ENCODE measurements at places on chromosomes 12 and 14. TPM values are rescaled to one million over a fixed set of nuclear protein-coding genes. Genes with fewer than 3 reads are reported as not detected.

DNA sequence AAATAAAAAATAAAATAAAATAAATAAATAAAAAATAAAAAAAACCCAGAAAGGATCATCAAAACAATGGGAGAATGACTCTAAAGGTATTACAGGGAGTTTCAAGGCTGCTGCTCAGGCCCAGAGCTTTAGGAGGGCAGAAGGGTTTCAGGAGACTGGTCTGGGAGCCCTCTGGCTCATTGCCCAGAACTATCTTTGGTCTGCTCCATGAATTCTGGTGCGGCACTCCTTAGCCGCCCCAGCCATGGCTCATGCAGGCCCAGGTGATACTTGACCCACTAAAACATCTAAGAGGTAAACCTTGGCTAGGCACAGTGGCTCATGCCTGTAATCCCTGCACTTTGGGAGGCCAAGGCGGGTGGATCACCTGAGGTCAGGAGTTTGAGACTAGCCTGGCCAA, 14.7 kb upstream of the TMED10 start:
- no peak for DNase-seq

DNA sequence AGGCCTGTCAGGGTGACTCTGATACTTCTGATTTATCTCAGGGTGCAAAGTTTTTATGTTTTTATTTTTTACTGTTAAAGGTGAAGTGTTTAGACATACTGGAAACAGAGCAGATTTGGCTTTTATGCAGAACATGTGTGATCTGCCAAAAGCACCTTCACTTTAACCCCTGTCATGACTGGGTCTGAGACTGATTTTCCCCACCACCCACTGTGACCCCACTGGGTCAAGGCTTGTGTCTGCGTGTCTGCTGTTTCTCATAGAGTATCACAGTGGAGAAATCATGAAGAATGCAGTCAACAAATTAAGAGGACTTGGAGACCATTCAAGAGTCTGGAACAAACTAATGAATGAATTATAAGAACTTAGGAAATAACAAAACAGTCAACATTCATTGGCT, 131.2 kb downstream of the SPTSSA start:
- no peak for DNase-seq

DNA sequence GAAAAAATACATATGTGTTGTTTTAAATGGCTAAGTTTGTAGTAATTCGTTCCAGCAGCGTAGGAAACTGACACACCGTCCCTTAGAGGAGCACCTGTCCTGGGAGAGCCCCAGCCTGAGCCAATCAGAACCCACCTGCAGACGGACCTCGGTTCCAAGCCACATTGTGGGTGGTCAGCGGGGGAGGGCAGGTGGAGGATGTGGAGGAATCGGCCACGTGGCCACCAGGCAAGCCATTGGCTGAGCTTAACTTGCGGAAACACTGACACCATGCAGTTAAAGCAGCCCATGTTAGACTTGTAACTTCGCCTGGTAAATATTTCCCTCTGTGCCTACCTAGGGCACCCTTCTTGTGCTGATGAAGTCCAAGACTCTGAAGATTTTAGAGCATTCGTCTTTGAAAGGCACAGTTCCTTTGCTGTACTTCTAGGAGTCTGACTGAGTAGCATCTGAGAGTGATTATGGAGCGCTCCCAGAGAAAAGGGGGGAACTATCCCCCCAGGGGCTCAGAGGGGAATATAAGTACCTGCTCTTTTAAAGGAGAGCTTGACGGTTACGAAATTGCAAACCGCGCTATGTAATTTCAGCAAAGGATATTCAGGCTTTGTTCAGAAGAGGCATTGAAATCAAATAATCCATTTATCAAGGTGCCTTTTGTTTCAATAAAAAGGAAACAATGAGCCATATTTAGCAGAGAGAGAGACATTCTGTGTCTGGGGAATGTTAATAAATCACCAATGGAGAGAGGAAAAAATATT, 135.7 kb downstream of the TMEM132C start:
- no peak for DNase-seq

DNA sequence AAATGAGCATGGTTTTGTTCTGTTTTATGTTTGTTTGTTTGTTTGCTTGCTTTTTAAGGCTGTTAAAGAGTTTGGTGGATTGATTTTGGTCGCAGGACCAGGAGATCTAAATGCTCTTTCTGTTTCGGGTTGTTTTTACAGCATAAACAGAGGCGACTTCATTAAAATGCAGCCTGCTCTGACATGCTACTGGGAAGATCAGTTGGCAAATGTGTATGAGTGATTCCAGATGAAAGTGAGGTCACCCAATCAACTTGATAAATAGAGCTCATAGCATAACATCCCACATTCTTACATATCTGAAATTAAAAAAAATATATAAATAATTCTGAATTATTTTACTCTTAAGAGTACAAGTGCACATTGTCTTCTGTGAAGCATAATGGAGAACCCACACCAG, 947.7 kb downstream of the GALC start:
- no peak for DNase-seq

GRCh38 chr14:29895591-29896083, 32.0 kb downstream of the PRKD1 start:
- no peak for DNase-seq

GRCh38 chr12:91851741-91852477, 293.7 kb downstream of the BTG1 start:
- DNase-seq = no peak

DNA sequence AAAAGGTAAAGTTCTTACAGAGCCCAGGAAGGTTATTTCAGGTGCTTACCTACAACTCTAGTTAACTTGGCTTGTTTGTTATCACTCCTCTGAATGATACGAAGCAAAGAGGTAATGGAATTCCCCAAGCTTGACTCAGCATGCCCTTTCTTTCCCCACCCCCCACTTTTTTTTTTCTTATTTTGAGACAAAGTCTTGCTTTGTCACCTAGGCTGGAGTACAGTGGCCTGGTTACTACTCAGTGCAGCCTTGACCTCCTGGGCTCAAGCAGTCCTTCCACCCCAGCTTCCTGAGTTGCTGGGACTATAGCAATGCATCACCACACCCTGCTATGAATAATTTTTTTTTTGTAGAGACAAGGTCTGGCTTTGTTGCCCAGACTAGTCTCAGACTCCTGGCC, 17.1 kb upstream of the YBX3 start:
- DNase-seq = no peak

DNA sequence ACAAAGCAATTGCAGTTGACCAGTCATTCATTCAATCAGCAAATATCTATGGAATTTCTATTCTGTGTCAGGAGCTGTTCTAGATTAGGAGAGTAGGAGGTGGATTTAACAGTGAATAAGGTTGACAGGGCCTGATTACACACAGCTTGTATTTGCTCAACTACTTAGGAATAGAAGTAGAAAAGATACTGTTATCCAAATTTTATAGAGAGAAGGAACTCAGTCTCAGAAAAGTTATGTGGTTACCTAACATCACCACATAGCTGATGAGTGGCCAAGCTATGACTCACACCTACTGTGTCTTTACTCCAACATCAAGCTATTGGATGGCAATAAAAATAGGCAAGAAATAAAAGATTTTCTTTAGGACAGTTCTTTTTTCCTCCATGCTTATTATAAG, 374.8 kb downstream of the RMST start:
- peak; percentile 4 for DNase-seq

DNA sequence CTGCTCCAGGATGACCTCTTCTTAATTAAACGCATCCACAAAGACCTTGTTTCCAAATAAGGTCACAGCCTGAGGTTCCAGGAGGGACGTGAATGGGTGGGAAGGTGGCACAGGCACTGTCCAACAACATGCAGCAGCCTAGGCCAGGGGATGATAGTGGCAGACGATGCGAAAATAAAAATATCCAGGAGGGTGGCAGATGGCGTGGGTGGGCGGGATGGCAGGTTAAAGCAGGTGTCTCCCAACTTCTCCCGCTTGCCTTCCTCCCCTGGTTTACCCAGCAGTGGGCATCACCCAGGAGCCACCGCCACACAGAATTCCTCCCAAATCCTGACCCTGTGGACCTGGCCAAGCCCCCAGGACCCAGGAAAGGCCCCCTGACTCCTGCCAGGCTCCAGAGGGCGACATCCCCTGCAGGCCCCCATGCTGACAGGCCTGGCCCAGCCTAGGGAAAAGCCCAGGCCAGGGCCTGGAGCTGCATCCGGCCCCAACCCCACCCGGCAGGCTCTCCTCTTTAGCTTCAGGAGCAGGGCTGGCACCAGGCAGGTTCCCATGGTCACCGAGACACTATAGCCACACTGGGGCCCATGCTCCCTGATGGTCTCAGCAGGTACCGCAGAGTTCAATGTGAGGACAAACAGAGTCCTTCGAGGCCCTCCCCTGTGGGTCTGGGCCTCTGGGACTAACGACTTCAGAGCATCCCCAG, 9.7 kb downstream of the NCOR2 start:
- DNase-seq = no peak

DNA sequence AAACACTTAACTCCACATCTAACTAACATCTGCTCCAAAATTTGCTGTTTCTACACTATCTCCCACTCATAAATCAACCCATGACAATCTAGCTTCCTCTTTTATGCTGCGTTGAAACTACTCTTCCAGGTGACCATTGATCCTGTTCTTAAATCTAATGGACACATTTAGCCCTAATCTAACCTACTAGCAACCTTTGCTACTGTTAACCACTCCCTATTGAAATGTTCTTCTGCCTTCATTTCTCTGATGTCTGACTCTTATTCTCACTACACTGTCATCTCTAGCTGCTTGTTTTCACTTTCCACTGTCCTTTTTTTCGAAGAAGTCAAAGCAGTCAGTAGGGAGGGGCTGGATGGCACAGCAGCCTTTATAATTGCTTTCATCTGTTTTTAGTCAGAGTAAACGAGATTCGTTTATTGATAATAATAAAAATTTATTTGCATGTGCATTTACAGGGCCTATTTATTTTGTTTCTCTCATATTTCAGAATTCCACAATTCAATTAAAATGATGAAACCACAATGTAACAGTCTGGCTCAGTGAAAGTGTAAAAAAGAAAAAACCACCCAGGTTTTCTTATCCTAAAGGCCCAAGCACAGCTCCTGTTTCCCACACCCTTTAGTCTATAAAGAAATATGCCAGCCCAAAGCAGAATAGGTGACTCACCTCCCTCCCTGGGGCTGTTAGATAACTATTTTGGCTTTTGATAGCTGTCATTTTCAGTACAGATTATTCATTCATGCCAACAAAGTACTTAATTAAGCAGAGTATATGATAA, 44.9 kb downstream of the ATP2B1 start:
- DNase-seq = no peak

DNA sequence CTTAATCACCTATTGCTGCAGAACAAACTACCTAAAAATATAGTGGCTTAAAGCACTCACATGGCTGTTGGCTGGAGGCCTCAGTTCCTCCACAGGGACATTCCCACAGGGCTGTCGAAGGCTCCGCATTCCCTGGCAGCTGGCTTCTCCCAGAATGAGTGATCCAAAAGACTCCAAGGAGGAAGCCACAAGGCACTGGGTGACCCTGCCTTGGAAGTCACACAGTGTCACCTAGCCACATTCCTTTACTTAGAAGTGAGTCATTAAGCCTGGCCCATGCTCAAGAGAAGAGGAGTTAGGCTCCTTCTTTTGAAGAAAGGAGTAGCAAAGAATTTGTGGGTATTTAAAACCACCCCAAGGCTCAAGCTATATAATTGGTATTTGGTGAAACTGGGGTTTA, 63.9 kb upstream of the MAP1LC3B2 start:
- DNase-seq = peak; percentile 47

The PLEKHG7 gene
- total RNA-seq = 0.13 TPM

The FAR2 gene
- 19.8 TPM for total RNA-seq

The CAPZA3 gene
- total RNA-seq = not detected

The LRRC74A gene
- not detected for total RNA-seq

The CACNA2D4 gene
- 0.81 TPM for total RNA-seq

The KRT72 gene
- total RNA-seq = not detected

The INSM2 gene
- 0.08 TPM for total RNA-seq

The PPP2R5E gene
- 5.4 TPM for total RNA-seq
